ENCODE measurements at places on chromosomes 3 and 15. TPM values are rescaled to one million over a fixed set of nuclear protein-coding genes. Genes with fewer than 3 reads are reported as not detected.

The LYZL4 gene
- polyA plus RNA-seq = not detected

The AZI2 gene
- polyA plus RNA-seq = 32.7 TPM

The NRROS gene
- 0.19 TPM for polyA plus RNA-seq

The OR5K1 gene
- not detected for polyA plus RNA-seq

The ARGFX gene
- not detected for polyA plus RNA-seq

The MORC1 gene
- not detected for polyA plus RNA-seq

The HEMK1 gene
- 21.7 TPM for polyA plus RNA-seq

The ITIH1 gene
- not detected for polyA plus RNA-seq

The CPLX3 gene
- not detected for polyA plus RNA-seq

The LMAN1L gene
- polyA plus RNA-seq = 0.02 TPM

The ERICH6 gene
- 0.08 TPM for polyA plus RNA-seq

- DNase-seq = peak; percentile 51
These were observed 6.2 kb downstream of the MELTF start for GRCh38 chr3:197023241-197023997.

DNA sequence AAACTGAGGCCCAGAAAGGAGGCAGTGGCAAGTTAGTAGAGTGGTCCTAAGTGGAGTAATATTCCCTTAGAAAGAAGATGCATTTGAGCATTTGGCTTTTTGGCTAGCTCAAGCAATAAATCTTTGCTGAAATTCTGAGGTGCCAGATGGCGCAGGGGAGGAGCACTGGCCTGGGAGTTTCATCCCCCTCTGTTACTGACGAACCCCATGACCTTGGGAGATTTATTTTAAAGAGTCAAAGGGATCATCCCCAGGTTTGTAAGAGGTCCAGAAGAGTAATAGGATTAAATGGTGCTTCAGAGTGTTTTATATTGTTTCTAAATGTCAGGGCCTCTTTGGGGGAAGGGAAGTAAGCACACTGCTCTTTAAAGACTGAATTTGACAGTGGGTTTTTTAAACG lies 85.1 kb upstream of the PIAS1 start:
- DNase-seq = no peak

DNA sequence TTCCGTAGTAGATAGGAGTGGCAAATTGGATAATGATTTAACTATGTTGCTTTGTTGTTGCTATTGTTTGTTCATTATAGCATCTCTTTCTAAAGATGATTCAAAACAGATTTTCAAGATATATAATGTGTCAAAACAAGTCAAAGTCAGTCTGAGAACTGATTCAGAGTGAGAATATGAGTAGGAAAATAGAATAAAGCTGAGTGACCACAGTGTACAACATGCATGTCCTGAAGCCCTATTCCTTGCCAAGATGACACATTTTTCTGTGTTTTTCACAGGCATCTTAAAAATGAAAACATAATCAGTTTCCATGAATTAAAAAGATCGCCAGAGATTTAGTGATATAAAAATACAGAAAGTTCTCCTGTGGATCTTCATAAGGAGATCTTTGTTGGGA lies 57.0 kb upstream of the THRB start:
- DNase-seq = no peak

GRCh38 chr3:707041-707440 lies 385.8 kb upstream of the CNTN6 start:
- no peak for DNase-seq

- DNase-seq = peak; percentile 10
These were observed 54.6 kb downstream of the RBMS3 start for GRCh38 chr3:29335438-29335837.

- DNase-seq = peak; percentile 69
These were observed 294.8 kb upstream of the C2CD4B start for GRCh38 chr15:62459875-62460274.

- no peak for DNase-seq
These were observed 23.3 kb upstream of the CEMIP start for GRCh38 chr15:80755885-80756284.

GRCh38 chr15:44545913-44546802 lies 9.2 kb downstream of the EIF3J start:
- peak; percentile 66 for DNase-seq

DNA sequence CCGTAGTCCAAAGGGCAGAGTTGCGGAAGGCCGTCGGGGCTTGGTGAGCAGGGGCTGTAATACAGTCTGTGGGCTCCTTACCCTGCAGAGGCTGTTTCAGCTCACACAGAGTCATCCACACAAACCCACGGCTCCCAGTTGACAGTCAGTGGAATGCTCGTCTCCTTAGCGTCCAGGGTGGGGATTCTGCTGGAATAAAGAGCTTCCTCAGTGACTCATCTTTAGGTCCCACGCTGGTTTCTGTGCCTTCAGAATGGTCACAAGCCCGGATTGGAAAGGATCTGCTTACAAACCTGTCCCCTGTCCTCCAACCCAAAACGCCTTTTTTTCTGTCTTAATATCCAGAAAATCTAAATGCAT lies 201.3 kb upstream of the TPM1 start:
- DNase-seq = no peak

- no peak for DNase-seq
These were observed 167.4 kb upstream of the CTDSPL start for GRCh38 chr3:37694284-37694675.

- DNase-seq = no peak
These were observed 284.5 kb upstream of the SEMA6D start for GRCh38 chr15:47432826-47433225.

GRCh38 chr3:115154611-115155010 lies 7.5 kb upstream of the ZBTB20 start:
- no peak for DNase-seq

- DNase-seq = no peak
These were observed 79.1 kb upstream of the HACD2 start for GRCh38 chr3:123663977-123664376.

DNA sequence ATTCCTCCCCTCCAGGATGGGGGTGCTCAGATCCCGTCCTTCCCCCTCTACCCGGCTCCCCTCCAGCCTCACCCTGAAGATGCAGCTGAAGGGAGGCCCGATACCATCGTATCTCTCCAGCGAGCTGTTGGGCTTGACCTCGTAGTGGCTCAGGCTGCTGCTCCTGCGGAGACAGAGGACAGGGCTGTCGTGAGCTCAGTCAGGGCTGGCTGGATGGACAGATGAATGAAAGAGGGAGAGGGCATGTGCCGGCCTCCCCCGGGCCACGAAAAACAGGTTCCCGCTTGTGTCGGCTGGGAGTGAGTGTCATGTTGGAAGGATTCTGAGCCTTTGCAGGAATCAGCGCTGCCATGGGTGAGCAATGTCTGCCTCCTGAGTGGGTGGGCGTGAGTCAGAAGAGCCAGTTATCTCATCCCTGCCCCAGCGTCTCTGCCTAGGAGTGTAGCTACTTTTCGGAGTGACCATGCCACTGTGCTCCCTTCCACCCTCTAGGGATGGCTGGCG lies 35.2 kb downstream of the FEM1B start:
- DNase-seq = peak; percentile 9

Measured in SK-N-SH (cell line).